ENCODE measurements at places on chromosomes 3 and 15. TPM values are rescaled to one million over a fixed set of nuclear protein-coding genes. Genes with fewer than 3 reads are reported as not detected.

GRCh38 chr3:169052465-169053302 is 610.8 kb downstream of the MECOM start:
- no peaks in the 10 kb centered on the region for H3K27me3 ChIP-seq
- H3K4me1 ChIP-seq, result peaks cover 12% of the 10 kb centered on the region
- H3K36me3 ChIP-seq, result no peaks in the 10 kb centered on the region
- peak overlapping the region; percentile 26 for H3K27ac ChIP-seq
- no peak overlapping the region for H3K4me3 ChIP-seq

DNA sequence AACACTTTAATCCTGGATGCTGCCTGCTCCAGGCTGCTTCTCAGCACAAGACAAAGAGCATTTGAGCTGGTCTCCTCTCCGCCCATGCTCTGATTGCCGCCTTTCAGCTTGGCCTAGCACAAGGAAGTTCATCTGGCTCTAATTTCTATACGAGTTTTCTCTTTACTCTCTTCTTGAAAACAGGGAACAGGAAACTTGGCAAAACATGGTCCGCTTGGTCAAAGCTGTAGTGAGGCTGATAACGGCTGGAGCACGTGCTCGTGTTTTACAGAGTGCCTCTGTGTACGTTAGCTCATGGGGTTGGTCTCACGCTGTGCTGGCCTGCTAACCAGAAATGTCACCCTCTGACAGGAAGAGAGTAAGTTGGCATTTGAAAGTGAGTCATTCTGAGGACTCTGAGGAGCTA is 19.2 kb downstream of the RARRES1 start:
- H3K27me3 ChIP-seq, result peaks cover 10% of the 10 kb centered on the region
- peaks cover 48% of the 10 kb centered on the region for H3K4me1 ChIP-seq
- peaks cover 27% of the 10 kb centered on the region for H3K36me3 ChIP-seq
- DNase-seq, result peak; percentile 37
- H3K4me3 ChIP-seq, result peak overlapping the region; percentile 25

DNA sequence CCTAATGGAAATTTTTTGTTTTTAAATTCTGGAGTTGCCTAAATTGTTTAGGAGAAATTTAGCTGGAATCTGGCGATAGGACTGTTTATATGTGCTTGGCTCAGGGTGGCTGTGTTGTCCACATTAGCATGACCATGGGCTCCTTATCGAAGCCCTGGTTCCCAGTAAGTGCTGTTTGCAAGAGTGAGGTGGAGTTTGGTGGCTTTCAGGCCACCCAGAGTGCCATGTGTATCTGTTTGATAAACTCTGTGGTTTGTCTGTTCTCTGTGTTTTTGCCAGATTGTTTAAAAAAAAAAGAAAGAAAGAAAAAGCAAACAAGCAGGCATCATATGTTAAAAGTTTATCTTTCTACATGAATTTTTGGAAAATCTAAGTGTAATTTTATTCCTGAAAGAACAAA is 51.5 kb downstream of the PLCL2 start:
- peaks cover 13% of the 10 kb centered on the region for H3K4me1 ChIP-seq
- no peak overlapping the region for H3K27ac ChIP-seq
- H3K36me3 ChIP-seq, result no peaks in the 10 kb centered on the region
- no peak overlapping the region for H3K4me3 ChIP-seq
- H3K27me3 ChIP-seq, result peaks cover 2% of the 10 kb centered on the region
- DNase-seq, result no peak

DNA sequence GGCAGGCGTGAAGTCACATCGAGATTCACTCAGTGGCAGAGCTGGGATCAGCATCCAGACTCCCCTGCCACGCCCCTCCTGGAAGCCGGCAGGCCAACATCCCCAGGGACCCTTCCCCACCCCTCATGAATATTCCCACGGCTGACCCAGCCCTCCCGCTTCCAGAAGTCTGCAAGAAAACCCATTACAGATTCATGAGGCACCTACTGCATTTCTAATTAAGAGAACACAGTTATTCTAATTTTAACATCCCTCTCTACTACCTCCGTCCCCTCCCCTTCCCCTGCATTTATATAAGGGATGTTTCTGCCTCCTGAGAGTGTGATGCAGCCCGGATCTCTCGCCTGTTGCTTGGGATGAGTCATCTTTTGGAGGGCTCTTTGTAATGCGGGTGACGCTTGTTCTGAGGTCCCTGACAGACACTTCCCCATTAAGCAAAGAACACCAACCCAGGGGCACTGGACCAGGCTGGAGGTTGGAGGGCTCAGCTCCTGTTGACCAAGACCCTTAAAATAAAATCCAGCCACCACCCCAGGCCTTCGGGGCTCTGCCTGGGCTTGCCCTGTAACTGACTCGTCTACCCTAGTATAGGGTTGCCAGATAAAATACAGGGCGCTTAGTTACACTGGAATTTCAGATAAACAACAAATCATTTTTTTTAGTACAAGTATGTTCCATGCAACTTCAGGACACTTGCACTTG is 118.7 kb downstream of the NUP210 start:
- H3K36me3 ChIP-seq, result no peaks in the 10 kb centered on the region
- peaks cover 35% of the 10 kb centered on the region for H3K4me1 ChIP-seq
- DNase-seq, result no peak
- H3K27ac ChIP-seq, result no peak overlapping the region

DNA sequence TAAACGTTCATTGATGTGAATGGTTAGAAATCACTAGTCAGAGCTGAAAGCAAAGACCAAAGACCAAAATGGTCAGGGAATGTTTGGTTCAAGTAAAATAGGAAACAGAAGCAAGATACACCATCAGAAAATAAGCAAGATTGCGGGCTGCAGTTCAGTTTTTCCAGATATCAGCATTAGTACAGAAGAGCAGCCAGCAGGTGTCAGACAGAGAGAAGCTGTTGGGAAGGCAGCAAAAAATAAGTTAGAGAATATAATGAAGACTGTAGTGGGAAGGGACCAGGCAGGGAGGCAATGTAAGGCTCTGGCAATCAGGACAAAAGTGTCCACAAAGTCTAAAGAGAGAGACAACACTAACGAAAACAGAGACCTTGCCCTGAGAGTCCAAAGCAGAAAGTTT is 639.4 kb upstream of the NAALADL2 start:
- H3K4me1 ChIP-seq, result no peaks in the 10 kb centered on the region
- no peaks in the 10 kb centered on the region for H3K36me3 ChIP-seq
- peaks cover 2% of the 10 kb centered on the region for H3K27me3 ChIP-seq

- peaks cover 2% of the 10 kb centered on the region for H3K27me3 ChIP-seq
- no peak overlapping the region for H3K4me3 ChIP-seq
- DNase-seq, result peak; percentile 29
- H3K36me3 ChIP-seq, result no peaks in the 10 kb centered on the region
Measured at GRCh38 chr3:112605285-112605684, 35.7 kb downstream of the CCDC80 start.

DNA sequence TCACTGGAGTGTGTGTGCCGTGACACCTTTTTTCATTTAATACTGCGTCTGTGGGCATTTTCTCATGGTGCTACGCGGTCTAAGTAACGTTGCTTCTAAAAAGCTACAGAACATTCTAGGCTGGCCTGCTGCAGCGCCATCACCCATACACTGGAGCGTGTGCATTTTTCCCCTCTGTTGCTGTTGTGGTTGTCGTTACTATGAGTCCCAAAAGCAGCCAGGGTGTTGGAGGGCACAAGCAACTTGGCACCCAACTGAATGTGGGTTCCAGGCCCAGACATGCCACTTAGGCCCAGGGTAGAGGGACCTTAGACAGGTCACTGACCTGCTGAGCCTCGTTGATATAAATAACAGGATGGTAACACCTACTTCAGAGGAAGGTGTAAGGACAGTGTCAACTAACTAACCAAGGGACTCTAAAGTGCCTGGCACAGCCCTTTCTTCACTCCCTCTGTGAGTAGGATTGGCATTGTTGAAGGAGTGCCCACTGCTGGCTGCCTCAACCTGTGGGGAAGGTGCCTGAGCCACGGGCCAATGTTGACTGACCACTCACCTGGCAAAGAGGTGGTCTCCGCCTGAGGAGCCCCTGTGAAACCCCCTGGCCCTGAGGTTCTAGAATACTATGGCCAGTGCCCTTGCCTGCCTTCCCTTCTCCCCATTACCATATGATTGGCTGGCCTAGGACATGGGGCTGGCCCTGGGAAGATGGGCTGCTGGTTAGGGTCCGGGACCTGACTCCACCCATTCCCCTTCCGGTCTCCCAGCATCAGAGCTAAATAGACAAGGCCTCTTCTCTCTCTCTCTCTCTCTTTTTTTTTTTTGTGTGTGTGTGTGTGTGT is 3.5 kb downstream of the CSK start:
- peaks cover 57% of the 10 kb centered on the region for H3K4me1 ChIP-seq
- H3K4me3 ChIP-seq, result peak overlapping the region; percentile 59
- peaks cover 4% of the 10 kb centered on the region for H3K36me3 ChIP-seq
- H3K27ac ChIP-seq, result no peak overlapping the region

DNA sequence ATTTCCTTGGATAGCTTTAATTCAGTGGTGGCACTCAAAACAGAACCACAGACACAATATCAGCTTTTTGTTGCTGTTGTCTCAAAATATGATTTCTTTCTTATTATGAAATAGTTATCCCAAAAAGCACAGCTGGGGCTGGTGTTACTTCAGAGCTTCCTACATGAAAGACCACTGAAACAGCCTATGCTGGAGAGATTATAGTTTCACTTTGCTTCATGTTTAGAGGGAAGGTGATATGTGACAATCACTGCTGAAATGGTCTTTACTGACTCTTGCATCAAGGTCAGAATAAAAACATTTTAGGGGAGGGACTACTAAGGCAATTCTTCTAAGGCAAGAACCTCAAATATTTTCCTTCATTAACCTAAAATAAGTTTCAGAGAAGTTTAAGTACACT is 190.7 kb downstream of the TNIK start:
- H3K27me3 ChIP-seq, result no peaks in the 10 kb centered on the region
- no peak for DNase-seq
- peaks cover 5% of the 10 kb centered on the region for H3K36me3 ChIP-seq

- peaks cover 24% of the 10 kb centered on the region for H3K4me1 ChIP-seq
- peak overlapping the region; percentile 67 for H3K4me3 ChIP-seq
- no peak overlapping the region for H3K27ac ChIP-seq
- H3K36me3 ChIP-seq, result peaks cover 2% of the 10 kb centered on the region
- no peak for DNase-seq
- peaks cover 3% of the 10 kb centered on the region for H3K27me3 ChIP-seq
Measured at GRCh38 chr3:108119398-108120104, 28.7 kb upstream of the CD47 start.

- no peak overlapping the region for H3K4me3 ChIP-seq
- peak overlapping the region; percentile 78 for H3K27ac ChIP-seq
- no peaks in the 10 kb centered on the region for H3K36me3 ChIP-seq
- H3K4me1 ChIP-seq, result peaks cover 23% of the 10 kb centered on the region
Measured at GRCh38 chr15:88637436-88637835, 1.4 kb upstream of the ISG20 start.

DNA sequence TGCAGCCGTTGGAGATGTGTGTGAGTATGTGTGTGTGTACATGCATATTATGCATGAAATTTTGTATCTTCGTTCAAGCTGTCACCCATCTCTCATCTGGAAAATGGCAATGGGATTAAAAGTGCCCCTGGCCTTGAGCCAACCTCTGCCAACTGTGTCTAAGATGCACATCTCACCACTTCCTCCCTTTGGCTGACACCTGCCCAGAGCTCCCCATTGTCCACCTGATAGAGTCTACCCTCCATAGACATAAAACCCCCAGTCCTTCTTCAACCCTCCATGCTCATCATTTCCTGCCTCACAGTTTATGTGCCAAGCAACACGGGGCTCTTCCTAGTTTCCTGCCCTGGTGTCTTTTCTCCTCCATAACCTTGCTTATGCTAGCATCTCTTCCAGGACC is 187.5 kb upstream of the HES1 start:
- H3K27me3 ChIP-seq, result peaks cover 1% of the 10 kb centered on the region
- no peak overlapping the region for H3K27ac ChIP-seq
- peaks cover 7% of the 10 kb centered on the region for H3K4me1 ChIP-seq
- no peak for DNase-seq
- H3K36me3 ChIP-seq, result no peaks in the 10 kb centered on the region

DNA sequence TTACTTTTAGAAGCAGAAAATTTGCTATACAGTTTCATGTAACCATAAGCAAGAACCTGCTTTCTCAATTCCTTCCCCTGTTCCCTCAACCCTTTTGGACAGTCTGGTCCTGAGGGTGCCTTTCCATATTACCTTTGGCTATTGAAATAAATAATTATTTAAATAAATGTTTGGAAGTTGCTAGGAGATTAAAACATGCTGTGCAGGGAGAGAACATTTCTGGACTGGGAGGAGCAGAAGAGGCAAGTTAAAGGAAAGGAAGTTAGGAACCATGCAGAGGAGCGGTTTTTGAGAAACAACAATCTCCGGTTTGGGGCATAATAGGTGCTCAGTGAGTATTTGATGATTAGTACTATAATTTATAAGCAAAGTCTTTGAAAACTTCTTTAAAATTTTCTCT is 41.8 kb downstream of the ZNF609 start:
- H3K27ac ChIP-seq, result peak overlapping the region; percentile 94
- H3K36me3 ChIP-seq, result peaks cover 27% of the 10 kb centered on the region
- H3K4me3 ChIP-seq, result peak overlapping the region; percentile 80

GRCh38 chr3:184795522-184796190 is 16.3 kb upstream of the VPS8 start:
- DNase-seq, result no peak
- H3K4me1 ChIP-seq, result peaks cover 8% of the 10 kb centered on the region
- no peaks in the 10 kb centered on the region for H3K27me3 ChIP-seq

GRCh38 chr3:97914388-97914787 is 57.8 kb downstream of the RIOX2 start:
- no peak for DNase-seq
- no peak overlapping the region for H3K4me3 ChIP-seq
- H3K27ac ChIP-seq, result no peak overlapping the region
- H3K4me1 ChIP-seq, result peaks cover 6% of the 10 kb centered on the region
- H3K27me3 ChIP-seq, result peaks cover 4% of the 10 kb centered on the region
- H3K36me3 ChIP-seq, result peaks cover 6% of the 10 kb centered on the region

- peaks cover 7% of the 10 kb centered on the region for H3K4me1 ChIP-seq
- H3K27me3 ChIP-seq, result no peaks in the 10 kb centered on the region
- H3K36me3 ChIP-seq, result no peaks in the 10 kb centered on the region
- DNase-seq, result no peak
Measured at GRCh38 chr15:67033012-67033411, 32.4 kb upstream of the SMAD3 start.

DNA sequence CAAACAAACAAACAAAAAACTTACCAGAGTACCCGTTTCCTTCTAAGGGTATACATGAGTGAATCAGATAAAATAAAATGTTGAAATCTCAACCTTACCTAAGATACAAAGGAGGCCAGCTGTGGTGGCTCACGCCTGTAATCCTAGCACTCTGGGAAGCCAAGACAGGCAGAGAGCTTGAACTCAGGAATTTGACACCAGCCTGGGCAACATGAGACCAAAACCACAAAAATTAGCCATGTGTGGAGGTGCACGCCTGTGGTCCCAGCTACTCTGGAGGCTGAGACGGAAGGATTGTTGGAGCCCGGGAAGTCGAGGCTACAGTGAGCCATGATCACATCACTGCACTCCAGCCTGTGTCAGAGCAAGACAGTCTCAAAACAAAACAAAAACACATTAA is 11.0 kb upstream of the FAM219B start:
- no peak overlapping the region for H3K4me3 ChIP-seq
- no peak for DNase-seq
- H3K27ac ChIP-seq, result no peak overlapping the region
- H3K27me3 ChIP-seq, result no peaks in the 10 kb centered on the region
- H3K4me1 ChIP-seq, result no peaks in the 10 kb centered on the region

GRCh38 chr15:57591822-57592367 is at the start of gene MYZAP:
TSS of gene MYZAP (plus strand) at chr15:57591904. CDS start at chr15:57592035, 131 bp downstream.
- H3K27ac ChIP-seq, result no peak within 1 kb of the TSS
- H3K4me1 ChIP-seq, result peaks cover 58% of the 10 kb centered on the region
- H3K27me3 ChIP-seq, result peaks cover 7% of the 10 kb centered on the region
- H3K4me3 ChIP-seq, result peak within 1 kb of the TSS; percentile 92
- peak; percentile 46 for DNase-seq

The ZBTB20 gene
- total RNA-seq, result 4.2 TPM

The FBXO40 gene
- total RNA-seq, result not detected

The C3orf20 gene
- 0.13 TPM for total RNA-seq

The RHOV gene
- total RNA-seq, result 1.4 TPM
